Activated naive CD4-positive, alpha-beta T cell treated with Interleukin-2 at 50 U/mL for 16 hours (primary cell): ENCODE measurements at places on chromosomes 12 and 14.

DNA sequence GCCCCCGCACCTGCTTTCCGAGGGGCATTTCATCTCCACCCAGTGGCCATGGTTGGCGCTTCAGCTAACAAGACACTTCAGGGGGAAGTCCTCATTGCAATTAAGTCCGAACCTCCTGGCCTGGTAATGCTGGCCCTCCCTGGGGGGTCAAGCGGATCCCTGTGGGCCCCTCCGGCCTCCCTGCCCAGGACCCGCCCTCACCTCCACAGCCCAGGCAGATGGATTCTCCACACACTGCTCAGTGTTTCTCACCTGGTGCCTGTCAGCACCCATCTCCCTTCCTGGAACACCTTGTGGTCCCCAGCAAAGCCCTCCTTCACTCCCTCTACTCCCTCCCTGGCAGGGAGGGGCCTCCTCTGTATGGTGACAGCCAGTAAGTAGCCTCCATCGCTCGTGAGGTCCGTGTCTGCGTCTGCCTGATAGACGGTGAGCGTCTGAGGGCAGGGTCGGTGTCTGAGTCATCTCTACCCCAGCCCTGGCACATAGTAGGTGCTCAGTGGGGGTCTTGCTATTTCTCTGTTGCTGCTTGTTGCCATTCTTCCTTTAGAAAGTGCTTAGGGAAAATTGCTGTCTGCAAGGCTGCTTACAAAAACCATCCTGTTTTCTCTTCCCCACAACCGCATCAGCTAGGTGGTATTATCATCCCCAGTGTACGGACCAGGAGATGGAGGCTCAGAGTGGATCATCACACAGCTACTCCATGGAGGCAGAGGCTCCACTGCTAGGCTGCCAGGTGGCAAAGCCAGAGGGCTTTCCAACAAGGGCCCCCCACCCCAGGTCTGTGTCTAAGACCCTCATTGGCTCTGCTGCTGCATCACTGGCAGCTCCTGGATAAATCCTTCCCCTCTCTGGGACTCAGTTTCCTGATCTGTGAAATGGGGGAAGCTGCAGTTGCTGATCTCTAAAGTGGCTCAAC, 39.7 kb upstream of the EML1 start:
- no peak for DNase-seq

DNA sequence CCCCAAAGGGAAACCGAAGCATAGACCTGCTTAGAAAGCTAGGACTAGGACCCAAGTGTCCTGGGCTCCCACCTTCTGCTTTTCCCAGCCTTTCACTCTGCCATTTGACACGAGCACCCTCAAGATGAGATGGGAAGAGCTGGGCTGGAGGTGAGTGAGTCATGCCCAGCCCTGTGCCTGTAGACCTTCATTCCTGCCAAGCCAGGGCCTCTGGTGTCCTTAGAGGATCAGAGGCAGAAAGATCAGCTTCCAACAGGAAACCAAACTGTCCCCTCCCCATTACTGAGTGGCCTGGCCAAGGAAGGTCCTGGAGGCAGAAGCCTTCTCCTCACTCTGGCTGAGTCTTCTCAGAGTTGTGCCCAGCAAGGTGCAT, 3.5 kb downstream of the TMEM63C start:
- DNase-seq = no peak

- DNase-seq = no peak
These were observed 51.9 kb downstream of the TESPA1 start for GRCh38 chr12:54932691-54933090.

DNA sequence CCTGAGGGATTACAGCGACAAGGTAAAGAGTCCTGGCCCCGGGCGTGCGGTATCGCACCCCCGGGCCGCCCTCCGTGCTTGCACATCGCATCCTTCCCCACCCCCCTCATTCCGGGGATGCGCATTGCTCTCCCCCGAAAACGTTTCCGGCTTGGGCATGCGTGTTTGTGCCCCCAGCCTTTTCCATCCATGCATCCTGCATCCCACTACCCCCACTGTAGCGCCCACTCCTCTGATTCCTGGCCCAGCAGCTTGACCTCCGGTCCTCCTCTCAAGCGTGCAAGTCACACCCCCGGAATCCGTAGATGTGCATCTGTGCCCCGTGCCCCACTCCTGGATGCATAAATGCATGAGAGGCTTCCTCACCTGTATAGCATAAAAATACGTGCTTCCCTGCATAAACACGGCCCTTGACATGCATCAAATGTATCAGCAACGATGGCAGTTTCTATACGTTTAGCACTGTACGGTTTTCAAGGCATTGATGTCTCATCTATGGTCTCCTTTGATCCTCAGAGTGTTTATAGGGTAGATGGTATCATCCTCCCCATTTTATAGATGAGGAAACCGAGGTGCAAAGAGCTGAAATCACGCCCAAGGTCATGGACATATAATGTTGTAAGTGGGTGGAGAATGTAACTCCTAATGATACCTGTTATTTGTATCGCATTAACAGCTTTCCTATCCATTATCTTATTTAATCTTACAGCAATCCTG, 484 bp downstream of the RIC8B start:
- peak; percentile 13 for DNase-seq

DNA sequence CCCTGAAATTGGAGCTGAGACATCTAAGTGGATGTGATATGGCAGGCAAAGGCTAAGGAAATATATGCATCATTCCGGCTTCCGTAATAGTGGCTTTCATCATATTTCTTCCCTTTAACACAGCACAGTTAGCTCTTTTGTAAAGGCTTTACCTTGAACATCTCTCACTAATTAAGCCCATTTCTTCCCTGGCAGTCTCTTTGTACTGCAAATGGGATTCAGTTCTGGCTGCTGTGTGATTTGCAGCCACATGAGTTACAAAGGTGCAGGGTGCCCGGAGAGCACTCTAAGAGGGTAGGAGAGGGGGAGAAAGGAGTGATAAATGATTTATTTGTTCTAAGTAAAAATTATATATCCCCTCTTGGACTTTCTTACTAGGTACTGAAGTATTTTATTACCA, 232.1 kb upstream of the CCDC196 start:
- DNase-seq = no peak

DNA sequence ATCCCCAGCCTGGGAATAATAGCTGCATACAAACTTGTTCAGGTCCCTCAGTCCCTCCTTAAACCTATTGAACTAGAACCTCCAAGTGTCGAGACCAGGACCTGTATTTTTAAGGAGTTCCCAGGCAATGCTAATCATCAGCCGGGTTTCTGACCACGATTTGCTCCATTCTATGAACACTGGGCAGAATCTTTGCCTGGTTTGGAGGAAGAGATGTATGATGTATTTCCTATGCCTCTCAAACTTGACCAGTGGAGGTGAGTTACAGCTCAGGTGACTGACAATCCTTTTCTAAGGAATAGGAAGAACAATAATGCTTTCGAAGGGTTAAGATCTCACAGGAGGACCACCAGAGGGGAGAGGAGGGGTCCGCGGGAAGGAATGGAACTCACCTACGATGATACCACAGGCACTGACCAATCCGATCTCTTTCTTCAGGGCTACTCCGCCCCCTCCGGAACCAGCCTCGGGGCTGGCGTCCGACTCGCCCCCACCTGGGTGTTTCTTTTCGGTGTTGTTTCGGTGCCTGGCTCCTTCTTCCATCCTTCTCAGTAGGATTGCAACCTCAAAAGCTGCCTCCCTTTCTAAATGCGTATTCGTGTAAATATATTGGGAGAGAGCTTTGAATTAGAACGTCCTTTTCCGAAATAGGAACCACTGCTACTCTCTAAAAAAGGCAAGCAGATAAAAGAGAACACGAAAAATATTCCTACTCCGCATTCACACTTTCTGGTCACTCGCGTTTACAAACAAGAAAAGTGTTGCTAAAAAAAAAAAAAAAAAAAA, 895 bp downstream of the SLC7A8 start:
- peak; percentile 39 for DNase-seq

DNA sequence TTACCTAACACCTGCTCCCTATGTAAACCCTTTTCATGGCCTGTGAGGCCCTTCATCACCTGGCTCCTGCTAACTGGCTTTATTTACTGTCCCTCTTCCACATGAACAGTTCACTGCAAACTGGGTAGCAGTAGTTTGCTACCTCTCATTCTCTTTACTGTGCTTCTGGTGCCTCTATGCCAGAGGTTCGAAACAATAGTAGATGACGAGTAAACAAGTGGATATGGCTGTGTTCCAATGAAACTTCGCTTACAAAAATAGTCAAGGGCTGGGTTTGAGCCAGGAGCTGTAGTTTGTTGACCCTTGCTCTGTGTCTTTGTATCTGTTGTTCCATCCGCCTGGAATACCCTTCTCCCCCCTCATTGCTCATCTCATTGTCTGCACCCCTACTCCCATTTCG, 233.6 kb upstream of the RMST start:
- no peak for DNase-seq

DNA sequence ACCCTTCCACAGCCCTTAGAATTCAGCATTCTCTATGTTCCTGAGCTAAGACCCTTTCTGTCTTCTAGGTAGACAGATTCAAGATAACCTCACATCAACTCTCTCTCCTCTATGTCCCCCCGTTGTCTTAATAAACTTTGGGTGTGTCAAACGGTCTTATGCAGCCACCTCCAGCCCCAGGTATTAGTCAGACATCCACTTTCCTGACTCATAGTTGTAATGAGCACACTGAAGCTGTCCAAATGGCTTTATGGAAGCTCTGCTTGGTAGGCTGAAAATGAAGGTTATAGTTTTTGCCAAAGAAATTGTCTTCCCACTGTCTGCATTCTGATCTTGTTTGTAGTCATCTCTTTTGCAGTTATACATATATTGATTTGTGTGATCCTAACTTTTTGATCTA, 482.0 kb downstream of the RMST start:
- DNase-seq = no peak

GRCh38 chr14:104342435-104343293, 204.3 kb downstream of the KIF26A start:
- no peak for DNase-seq

- no peak for DNase-seq
These were observed 25.5 kb downstream of the DIO3 start for GRCh38 chr14:101586531-101587430.

DNA sequence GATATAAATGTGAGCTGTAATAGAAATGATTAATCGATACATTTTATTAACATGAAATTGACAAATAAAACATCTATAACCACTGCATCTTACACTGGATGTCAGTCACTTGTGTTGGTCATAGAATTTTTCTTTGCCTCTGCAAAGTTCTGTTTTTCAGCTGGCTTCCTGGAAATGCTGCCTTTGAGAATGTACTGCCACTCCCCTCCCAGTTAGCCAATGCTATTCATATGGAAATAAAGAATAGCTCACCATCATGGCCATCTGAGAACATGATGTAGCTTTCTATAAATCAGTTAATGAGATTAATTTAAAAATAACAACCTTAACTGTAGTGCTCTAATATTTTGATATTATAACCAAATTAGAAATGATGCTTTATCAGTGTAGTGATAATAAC, 41.1 kb downstream of the SLCO1B1 start:
- DNase-seq = no peak

- no peak for DNase-seq
These were observed 7.0 kb downstream of the ADCY6 start for GRCh38 chr12:48781750-48782456.

GRCh38 chr14:35117112-35117511, 4.7 kb downstream of the PPP2R3C start:
- no peak for DNase-seq

DNA sequence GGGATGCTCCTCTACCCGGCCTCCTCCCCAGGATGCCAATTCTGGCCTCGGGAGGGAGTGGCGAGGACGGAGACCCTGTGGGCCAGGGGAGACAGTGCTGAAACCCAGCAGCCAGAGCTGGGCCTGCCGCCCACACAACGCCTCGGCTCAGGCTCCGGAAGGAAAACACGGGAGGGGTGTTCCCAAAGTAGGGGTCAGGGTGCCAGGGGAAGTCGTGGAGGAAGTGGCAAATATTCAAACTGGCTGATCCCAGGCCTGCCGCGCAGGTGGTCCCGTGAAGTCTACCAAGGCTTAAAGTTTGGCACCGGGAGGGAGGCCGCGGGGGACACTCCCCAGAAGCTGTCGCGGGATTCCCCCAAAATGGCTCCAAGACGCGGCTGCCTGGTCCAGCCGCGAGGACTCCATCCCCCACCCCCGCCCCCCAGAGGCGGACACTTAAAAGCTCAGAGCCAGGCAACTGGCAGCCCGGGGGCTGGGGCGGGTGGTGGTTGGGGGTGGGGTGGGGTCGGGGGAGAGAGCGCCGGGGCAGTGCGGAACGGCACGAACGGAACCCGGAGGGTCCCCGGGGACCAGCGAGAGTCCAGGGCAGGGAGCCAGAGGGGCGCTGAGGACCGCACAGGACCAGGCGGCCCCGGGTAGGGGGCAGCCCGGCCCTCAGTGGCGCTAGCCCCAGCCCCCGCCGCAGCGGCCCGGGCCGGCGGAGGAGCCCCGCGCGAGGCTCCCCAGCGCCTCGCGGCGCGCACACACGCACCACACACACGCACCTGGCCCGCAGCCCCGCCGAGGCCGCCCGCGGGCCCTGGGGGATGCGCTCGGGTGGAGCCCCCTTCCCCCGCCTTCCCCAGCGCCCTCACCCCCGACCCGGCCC, 20.0 kb downstream of the BEGAIN start:
- no peak for DNase-seq

DNA sequence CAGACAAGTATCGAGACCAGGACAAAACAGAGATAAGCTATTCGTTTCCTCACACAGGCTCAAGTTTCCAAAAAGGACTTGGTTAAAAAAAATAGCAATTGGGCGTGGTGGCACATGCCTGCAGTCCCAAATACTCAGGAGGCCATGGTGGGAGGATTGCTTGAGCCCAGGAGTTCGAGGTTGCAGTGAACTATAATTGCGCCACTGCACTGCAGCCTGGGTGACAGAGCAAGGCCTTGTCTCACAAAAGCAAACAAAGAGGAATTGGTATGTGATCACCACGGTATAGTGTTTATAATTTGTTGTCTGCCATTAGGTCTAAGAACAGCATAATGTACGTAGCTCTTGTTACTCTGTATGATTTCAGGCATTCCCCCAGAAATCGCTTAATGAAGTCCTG, 175.3 kb downstream of the DERA start:
- DNase-seq = no peak

GRCh38 chr12:15050659-15051058, 77.8 kb downstream of the PDE6H start:
- no peak for DNase-seq

DNA sequence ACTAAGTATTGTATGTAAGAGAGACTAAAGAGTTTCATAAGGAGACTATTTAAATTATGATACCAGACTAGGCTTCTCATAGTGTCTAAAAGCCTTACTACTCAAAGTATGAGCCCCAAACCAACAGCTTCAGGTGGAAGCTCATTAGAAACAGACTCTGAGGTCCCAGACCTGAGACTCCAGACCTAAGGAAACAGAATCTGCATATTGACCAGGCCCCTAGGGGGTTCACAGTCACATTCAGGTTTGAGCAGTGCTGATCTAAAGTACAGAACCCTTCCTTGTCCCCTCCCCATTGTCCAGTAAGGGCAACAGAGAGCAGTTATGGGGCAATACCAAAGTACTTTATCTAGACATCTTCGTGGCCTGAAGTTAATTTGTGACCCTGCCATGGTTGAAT, 87.7 kb downstream of the SSPN start:
- DNase-seq = no peak

- DNase-seq = peak; percentile 11
These were observed 976 bp downstream of the PEX5 start for GRCh38 chr12:7190268-7191055.

GRCh38 chr12:65656891-65657351, 167.4 kb upstream of the HMGA2 start:
- no peak for DNase-seq
